Epithelial cell of esophagus (primary cell): ENCODE measurements at places on chromosomes 13 and 19.

GRCh38 chr13:28716511-28716910 lies 2.3 kb downstream of the SLC46A3 start:
- DNase-seq: peak; percentile 98

- peak; percentile 65 for DNase-seq
Observed at GRCh38 chr13:100347968-100348367, 240.6 kb downstream of the GGACT start.

DNA sequence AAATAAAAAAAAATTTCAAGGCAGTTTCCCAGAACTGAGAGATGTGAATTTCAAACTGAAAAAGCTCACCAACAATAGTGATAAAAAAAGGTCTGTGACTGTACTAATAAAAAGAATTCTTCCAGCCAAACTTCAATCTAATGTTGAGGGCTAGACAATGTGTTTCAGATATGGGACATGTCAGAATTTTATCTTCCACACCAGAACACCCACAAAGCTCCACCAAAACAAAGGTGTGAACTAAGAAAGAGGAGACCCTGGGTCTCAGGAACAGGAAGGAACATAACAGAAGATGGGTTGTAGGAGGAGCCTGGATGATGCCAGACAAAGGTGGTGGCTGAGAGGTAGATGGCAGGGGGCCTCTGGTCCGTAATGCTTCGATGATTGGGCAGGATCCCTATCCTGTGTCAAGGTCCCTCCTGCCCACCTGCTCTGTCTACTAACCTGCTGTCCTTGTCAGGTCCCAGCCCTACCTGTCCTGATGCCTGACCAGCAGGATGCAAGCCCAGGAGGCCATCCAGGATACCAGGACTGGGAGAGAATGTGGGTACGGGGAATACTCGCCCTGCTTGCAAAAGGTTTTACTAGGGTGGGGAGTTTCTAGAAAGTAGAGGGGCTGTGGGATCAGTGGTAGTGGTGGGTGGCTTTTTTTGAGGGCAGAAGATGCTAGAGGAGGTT lies 4.5 kb downstream of the MZF1 start:
- no peak for DNase-seq

DNA sequence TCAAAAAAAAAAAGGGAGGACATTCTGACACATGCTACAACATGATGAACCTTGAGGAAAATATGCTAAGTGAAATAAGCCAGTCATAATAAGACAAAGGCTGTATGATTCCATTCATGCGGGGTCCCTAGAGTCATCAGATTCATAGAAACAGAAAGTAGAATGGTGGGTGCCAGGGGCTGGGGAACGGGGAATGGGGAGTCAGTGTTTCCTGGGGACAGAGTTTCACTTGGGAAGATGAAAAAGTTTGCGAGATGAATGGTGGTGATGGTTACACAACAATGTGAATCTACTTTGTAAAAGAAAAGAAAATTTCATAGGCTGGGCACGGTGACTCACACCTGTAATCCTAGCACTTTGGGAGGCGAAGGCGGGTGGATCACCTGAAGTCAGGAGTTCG lies 6.1 kb upstream of the CLEC4G start:
- no peak for DNase-seq
